ENCODE measurements at places on chromosomes 5 and 9.

- no peak for DNase-seq
Observed at GRCh38 chr5:143101121-143101520, 302.4 kb downstream of the NR3C1 start.

- no peak for DNase-seq
Observed at GRCh38 chr9:121930956-121931355, 162.2 kb downstream of the TTLL11 start.

- peak; percentile 16 for DNase-seq
Observed at GRCh38 chr5:73668486-73669111, 42.6 kb downstream of the ARHGEF28 start.

- no peak for DNase-seq
Observed at GRCh38 chr5:107290780-107291398, 379.8 kb downstream of the EFNA5 start.

DNA sequence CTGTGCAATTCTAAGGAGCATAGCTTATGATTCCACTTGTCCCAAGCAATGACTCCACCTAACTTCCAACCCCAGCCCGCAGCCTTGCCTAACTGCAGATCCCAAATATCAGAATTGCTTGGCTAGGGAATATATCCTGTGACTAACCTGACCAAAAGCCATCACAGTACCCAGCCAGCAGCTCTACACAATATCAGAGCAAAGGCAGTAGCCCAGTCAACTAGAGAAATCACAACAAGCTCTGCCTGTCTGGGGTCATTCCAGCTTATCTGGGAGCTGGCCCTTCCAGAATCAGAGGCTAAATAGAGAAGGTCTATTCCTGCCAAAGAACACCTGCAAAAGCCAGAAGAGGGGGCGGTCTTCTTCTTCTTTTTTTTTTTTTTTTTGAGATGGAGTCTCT lies 9.3 kb upstream of the KIAA1958 start:
- no peak for DNase-seq

GRCh38 chr9:108837530-108837929 lies 18.3 kb downstream of the ACTL7B start:
- no peak for DNase-seq

DNA sequence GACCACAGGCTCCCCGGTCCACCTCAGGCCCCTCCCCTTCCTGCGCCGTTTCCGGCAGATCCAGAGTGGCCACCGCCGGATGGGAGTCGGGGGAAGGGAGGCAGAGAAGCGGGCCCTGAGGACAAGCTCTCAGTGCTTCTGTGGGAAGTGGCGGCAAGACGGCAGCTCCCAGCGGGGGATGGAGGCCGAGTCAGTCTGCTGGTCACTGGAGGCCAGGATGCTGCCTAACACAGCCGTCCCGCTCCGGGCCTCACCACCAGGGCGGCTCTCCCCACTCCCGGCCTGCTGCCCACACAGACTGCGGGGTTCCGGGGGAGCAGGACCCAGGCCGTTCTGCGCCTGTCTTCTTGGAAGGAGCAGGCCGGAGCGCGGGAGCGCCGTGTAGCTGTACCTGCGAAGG lies 31.4 kb downstream of the FXN start:
- no peak for DNase-seq

- DNase-seq = no peak
Observed at GRCh38 chr5:60485361-60485760, 214.6 kb downstream of the DEPDC1B start.

DNA sequence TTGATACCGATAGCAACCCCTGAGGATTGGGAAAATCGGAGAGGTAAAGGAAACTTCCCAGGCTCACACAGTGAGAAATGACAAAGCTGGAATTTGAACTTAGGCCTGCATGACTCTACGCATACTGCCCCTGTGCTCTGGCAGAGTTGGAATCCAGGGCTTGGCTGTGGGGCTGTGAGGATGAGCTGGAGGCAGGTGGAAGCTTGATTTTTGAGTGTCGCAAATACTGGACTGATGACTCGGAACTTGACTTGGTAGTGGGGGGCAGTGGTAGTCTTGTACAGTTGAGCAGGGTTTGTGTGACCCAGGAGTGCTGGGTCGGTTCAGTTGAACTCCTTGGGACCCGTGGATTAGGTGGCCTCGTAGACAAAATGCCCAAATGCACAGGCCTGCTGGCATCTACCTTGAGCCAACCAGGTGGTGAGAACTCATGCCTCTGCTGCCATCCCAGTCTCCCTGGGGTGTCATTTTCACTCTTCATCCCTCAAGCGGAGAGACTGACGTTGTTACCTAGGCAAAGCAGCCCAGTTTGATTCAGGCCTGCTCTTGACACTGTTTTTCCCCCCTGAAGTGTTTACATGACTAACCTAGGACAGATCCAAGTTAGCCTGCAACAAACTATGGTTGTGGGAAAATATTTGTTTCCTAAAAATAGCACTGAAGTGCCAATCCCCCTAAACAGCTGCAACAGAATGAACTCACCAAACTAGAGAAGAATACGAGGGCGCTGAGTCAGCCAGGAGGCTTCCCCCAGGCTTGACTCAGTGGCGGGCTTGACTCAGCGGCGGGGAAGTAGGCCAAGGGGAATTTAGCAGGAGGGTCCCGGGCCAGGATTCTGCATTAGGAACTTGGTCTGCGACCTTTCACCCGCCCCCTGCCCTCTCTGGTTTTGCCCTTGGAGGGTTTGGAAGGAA lies 45.7 kb upstream of the ORM1 start:
- DNase-seq = no peak

DNA sequence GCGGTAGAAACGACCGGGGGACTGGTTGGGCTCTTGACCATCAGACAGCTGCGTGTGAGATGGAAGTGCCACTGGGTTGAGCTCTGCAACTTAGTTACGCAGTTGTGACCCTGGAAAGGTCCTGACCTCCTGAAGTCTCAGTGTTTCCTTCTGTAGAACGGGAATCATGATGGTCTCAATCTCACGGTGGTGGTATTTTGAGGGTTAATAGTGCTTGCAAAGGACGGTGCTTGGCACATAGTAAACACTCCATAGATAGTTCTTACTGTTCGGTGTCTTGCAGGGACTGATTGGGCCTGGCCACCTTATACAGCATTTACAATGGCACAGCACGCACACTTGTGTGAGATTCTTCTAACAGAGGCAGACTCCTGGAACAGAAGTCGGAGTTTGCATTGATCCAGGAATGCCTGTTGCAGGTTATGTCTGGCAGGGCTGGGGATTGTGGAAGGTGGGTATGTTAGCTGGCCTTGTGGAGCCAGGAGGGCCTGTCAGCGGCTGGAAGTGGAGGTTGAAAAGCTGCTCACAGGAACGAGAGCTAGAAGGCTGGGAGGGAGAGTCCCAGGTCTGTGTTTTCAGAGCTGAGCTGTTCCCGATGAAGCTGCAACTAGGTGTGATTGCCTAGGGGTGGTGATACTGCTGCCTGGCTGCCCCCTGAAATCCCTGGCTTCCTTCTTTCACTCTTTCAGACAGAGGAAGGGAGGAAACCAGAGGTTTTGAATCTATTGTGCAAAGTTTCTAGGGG lies 962 bp upstream of the TXN start:
- DNase-seq = no peak

GRCh38 chr9:125428902-125429467 lies 167.4 kb downstream of the GAPVD1 start:
- DNase-seq = no peak

DNA sequence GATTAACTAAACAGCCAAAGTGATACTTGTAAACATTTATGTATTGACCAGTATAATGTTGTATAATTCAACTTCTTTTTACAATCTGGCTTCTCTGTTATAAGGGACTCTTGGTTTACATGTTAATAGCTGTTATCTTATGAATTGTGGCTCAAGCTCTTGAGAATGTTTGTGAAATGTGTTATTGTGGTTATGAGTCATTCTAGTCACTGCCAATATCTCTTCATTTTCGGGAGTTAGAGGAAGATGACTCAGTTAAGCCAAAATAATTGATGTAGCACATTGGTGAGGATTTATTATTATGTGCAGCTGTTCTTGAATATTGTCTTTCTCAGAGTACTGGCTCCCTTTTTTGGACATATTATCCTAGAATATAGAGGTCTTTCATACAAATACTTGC lies 655.2 kb upstream of the RIOK2 start:
- no peak for DNase-seq

DNA sequence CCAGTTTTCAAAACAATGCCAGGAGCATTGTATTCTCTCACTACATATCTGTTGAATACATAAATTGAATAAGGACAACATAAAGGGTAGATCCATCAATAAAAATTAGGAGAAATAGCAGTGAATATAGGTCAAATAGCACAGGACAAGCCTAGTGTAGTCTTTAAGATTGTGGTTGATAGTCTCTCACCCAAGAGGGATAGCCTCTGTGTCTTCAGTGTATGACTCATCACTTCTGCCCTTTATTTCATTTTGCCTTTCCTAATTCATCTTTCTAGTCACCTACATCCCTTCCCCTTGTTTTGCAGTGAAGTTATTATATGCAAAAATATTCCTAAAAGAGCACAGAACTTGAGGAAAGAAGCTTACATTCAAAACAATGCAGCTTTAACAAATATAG lies 335.0 kb upstream of the TUSC1 start:
- no peak for DNase-seq

DNA sequence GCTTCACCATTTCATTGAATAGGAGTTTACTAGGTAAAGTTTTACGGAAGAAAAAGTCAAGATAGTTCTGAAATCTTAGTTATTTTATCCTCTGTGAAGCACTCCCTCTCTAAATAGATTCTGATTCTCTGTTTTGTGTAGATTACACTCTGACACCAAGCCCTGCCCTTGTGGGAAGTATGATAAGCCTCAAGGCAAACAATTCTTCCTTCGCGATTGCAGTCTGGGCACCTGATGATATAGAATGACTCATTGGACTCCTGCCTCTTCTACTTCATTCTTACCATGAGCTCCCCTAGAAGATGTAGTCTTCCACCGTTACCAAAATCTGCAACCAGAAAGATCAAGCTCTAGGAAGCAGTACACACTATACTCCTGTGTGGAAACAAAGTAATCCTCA lies 626.9 kb upstream of the PTGER4 start:
- DNase-seq = no peak

- DNase-seq = no peak
Observed at GRCh38 chr5:167902298-167902697, 389.1 kb upstream of the WWC1 start.

DNA sequence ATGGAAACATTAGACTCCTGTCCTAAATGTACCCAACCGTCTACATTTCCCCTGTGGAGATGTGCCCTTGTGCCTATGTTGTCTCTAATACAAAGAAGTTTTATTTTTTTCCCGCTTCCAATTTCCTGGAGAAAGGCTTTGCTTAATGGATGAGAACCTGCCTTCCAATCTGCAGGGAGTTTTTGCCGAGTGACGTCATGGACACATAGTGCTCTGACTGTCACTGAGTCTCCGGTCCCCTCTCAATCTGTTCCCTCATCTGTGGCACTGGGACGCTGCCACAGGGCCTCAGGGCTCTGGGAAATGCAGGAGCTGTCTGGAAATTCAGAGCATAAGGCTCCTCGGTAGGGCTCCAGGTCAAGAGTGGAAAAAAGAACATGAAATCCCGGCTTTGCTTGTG lies 144.8 kb downstream of the PDZD2 start:
- no peak for DNase-seq

DNA sequence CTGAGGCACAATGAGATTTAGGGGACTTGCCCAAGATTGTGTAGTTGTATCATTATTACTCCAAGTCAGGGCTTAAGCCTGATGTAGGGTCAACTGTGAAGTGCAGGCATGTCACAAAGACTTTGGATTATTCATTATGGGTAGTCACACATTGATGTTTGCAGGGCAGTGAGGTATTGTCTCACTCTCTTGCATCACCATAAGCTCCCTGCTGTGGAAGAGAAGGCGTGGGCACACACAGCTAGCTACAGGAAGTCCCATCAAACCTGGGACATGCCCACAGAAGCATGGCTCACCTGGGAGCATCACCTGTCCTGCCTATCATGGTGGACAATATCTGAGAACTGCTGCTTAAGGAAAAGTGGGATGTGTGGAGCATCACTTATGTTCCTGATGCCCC lies 42.1 kb downstream of the TMOD1 start:
- no peak for DNase-seq

GRCh38 chr5:78243091-78243490 lies 51.4 kb downstream of the AP3B1 start:
- DNase-seq = no peak

GRCh38 chr5:134450374-134450773 lies 38.7 kb upstream of the CDKN2AIPNL start:
- DNase-seq = no peak

GRCh38 chr5:120942596-120943350 lies 478.7 kb downstream of the PRR16 start:
- DNase-seq = no peak

GRCh38 chr9:86819552-86819951 lies 127.8 kb downstream of the GAS1 start:
- DNase-seq = no peak

DNA sequence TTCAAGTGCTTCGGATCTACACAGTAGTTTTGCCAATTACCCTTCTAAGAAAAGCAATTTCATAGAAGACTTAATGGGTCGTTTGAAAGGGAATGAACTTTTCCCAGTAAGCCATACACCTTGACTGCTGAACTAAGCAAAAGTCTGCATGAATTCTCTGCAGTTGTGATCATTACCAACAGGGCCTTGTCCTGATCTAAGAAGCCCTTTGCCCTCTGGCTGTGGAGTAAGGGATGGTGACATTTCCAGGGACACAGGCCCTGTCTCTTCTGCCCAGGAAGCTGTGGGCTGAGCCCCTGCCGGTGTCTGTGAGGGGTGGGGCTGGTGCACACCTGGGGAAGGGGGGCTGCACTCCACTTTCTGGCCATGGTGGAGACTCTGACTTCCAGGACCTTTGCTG lies 30.5 kb downstream of the ZDHHC11 start:
- DNase-seq = no peak

DNA sequence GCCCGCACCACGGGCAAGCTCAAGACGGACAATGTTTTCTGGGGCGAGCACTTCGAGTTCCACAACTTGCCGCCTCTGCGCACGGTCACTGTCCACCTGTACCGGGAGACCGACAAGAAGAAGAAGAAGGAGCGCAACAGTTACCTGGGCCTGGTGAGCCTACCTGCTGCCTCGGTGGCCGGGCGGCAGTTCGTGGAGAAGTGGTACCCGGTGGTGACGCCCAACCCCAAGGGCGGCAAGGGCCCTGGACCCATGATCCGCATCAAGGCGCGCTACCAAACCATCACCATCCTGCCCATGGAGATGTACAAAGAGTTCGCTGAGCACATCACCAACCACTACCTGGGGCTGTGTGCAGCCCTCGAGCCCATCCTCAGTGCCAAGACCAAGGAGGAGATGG lies 108.6 kb downstream of the DAB2IP start:
- DNase-seq = no peak
